ENCODE measurements at places on chromosomes 13 and 19. TPM values are rescaled to one million over a fixed set of nuclear protein-coding genes. Genes with fewer than 3 reads are reported as not detected.

ACP7 gene
- 0.05 TPM for total RNA-seq

- no peak for DNase-seq
Observed at GRCh38 chr13:66977161-66977560, 253.0 kb downstream of the PCDH9 start.

DNA sequence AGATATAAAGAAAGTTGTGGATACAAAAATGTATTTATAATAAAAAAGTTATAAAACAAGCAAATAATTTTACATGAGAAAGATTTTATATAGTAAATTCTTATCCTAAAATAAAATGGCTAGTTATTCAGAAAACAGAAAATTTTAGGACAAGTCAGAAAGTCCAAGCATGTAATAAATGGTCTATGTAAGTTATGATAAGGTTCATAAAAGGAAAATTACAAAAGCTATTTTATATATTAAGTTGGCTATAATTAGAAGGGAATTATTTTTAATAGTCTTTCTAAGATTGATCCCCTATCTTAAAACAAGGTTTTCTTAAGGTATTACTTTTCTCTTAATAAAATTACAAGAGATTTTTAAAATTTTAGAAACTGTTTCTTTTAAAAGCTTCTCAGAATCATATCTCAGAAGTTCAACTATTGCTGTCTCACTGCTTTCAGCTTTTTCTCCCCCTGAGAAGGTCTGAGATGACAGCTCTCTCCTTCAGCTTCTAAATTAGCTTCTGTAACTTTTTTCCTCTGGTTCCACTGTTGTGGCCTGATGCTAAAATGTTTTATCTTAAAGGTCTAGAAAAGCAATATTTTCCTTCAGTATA is 8.7 kb downstream of the CCDC169 start:
- DNase-seq: no peak

- DNase-seq: no peak
Observed at GRCh38 chr19:21850656-21851255, 14.8 kb upstream of the ZNF43 start.

DNA sequence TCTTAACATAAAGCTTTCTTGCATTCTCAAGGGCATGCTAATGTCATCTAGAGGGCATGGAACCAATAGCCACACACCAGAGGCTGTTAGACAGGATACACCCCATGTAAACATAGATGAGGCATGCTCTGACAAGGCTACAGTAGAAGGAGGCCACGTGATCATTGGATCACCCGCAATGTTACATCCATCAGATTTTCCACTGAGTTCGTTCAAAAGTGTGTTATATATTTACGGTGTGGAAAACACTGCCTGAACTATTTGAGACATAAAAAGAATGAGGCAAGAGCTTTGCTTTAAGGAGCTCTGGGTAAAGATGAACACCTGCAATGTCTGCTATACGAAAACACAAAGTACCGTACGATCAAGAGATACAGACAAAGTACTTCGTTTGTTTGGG is 817.5 kb upstream of the SLC10A2 start:
- DNase-seq: peak; percentile 33

LAIR1 gene
- total RNA-seq: not detected

OR10H1 gene
- total RNA-seq: not detected

DNA sequence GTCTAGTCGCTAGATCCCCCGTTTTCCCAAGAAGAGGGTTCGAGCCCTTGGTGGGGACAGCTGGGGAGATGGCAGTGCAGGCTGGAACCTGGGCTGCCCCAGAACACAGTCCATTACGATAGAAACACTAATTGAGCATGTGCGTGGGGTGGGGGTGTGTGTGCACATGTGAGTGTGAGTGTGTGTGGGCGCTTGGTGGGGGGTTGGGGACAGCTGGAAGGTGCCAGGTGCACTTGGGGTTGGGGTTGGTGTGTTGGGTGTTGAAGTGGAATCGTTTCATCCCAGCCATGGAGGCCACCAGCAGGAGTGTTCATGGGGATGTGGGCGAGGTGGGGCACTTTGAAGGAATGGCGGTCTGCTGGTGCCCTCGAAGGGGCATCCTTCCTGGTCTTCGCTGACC is 18.1 kb upstream of the NPAS1 start:
- DNase-seq: no peak

CD22 gene
- total RNA-seq: 4.4 TPM

DNA sequence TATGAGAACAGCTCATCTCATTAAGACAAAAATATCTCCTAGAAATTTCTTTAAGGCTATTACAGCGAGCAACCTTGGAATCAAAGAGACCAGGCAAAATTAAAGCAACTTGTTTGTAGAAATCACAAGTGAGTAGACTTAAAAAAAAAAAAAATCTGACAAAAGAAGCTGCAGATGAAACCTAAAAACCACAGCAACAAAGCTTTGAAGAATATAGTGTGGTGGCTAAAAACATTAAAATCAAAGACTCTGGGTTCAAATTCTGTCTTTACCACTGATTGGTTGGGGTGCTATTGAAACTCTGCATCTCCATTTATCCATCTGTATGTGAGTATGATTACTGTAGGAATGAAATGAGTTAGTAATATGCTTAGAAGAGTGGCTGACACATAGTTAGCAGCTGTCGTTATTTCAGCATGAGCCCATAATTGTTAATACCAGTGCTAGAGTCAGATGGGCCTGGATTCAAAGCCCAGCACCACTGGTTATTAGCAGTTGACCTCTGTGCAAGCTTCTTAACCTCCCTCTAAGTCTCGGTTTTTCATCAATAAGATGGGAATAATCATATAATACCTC is 157.6 kb downstream of the FOXO1 start:
- DNase-seq: no peak

GRCh38 chr19:3750211-3750610 is 11.3 kb downstream of the APBA3 start:
- DNase-seq: no peak

- no peak for DNase-seq
Observed at GRCh38 chr19:41894350-41894749, 11.4 kb downstream of the ARHGEF1 start.

GRCh38 chr19:10288662-10289166 is 1.0 kb upstream of the ICAM5 start:
- peak; percentile 69 for DNase-seq

GRCh38 chr13:42875475-42876269 is 94.3 kb downstream of the FAM216B start:
- peak; percentile 82 for DNase-seq

CCDC70 gene
- not detected for total RNA-seq

GRCh38 chr13:31015199-31015598 is 82.7 kb downstream of the TEX26 start:
- DNase-seq: no peak

DNA sequence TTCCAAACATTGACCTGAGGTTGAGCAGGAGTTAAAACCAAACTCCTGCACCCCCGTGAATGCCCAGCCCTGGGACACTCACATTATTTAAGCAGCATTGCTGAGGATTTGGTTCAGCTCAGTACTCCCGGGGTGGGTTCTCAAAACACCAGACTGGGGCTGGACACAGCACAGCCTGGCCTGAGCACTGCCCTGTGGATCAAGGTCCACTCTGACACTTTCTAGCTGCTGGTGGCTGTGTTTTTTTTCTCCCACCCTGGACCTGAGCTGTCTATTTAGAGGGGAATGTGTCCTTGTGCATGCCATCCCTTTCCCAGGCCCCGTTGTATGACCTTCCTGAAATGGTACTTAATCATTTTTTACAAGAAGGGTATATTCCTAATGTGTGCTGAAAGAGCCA is 94.7 kb upstream of the GJB6 start:
- no peak for DNase-seq

DNA sequence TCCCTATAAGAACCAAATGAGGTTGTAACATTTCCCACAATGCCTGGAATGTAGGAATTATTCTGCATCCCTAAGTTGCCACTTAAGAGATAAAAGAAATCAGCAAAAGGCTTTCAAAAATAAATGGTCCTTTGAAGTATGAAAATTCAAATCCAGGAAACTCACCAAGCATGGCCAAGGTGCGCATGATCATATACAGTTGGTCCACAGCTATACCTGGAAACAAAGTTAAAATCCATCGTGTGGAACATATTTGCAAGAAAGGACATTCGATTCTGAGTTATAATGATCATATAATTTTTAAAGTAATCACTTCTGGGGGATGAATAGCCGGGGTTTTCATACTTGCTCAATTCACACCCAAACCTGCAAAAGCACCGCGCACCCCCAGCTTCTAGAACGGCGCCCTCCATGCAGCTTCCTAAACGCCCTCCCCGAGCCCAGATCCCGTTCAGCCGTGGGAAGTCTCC is 525 bp downstream of the CARS2 start:
- no peak for DNase-seq

DNA sequence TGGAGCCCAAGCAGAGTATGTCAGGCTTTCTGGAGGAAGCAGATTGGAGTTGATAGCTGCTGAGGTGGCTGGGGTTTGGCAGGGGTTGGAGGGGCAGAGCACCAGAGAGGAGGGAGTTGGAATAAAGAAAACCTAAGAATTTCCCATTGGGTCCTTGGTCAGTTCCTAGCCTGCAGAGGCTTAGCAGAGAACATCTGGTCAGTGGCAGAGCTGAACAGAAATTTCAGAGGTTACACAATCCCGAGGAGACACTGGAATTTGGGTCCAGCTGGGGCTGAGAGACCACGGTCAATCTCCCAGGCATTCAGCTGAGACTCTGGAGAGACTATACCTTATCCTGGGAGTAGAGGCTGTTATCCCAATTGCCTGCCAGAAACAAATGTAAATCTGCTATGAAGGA is 84.4 kb downstream of the DPY19L3 start:
- DNase-seq: no peak

DNA sequence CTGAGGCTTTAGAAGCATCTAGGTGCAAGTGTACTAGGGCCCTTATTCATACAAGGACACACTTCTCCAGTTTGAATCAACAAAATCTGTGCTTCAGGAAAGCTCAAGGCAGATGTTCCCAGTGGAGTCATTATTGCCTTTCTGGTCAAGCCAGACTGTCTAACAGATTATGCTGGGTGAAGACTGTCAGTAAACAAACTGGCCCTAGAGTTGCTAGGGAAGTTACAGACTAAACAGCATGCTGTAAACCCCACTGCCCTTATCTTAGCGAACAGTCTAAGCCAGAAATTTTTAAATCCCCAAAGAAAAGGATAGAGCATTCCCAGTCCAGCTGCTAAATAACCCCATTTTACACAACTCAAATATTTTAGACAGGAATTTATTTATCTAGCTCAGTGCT is 1701.3 kb upstream of the PRR20A start:
- DNase-seq: no peak

STAP2 gene
- total RNA-seq: 3.1 TPM

TGDS gene
- total RNA-seq: 57.0 TPM

GRCh38 chr19:47674548-47674947 is 38.7 kb upstream of the EHD2 start:
- DNase-seq: no peak

DNA sequence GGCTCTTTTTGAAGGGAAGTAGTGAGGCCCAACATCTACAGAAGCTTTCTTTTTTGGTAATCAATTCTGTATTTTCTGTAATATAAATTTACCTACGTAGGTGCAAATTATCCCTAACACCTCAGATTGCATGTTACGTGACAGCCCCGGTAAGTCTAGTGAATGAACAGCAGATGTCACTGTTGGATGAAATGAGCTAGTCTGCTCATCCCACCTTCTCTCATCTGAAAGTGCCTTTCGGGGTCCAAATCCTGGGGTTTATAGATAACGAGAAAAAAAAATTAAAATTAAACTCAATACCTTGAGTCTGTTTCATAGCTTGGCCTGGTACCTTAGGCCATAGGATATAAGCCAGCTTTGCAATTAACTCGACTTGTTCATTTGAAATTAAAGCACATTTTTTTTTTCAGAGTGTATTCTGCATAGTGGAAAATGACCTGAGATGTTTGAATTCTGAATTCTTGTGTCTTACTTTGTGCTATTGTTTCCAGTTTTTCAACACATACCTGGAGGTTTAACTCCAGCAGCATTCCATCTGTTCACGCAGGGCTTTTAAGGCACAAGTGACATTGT is 548.2 kb downstream of the GPC5 start:
- peak; percentile 55 for DNase-seq

- DNase-seq: no peak
Observed at GRCh38 chr13:48220592-48220980, 12.4 kb upstream of the ITM2B start.

ZNF20 gene
- 5.4 TPM for total RNA-seq

DNA sequence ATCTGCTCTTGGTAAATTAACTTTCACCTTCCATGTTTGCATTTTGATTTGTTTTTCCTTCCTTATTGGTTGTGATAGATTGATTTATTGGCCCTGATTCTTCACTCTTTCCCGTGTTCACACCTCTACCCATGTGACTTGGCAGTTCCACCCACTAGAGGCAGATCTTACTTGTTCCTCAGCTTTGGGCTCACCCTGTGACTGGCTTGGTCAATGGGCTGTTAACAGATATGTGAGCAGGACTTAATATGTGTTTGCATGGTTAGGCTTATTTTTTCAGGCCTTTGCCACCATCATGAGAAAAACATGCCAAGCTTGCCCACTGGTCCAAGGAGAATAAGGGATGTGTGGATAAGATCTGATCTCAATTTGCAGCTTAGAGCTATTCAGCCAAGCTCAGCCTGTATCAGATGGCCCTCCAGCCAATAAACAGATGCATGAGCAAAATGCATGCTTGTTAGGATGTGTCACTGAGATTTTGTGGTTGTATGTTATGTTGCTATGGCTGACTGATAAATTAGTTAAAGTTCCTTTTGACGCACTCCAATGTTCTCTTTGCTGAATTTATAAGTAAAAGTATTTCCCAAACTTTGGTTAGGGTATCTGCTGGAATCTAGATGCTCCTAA is 48.0 kb downstream of the RGCC start:
- no peak for DNase-seq

DNA sequence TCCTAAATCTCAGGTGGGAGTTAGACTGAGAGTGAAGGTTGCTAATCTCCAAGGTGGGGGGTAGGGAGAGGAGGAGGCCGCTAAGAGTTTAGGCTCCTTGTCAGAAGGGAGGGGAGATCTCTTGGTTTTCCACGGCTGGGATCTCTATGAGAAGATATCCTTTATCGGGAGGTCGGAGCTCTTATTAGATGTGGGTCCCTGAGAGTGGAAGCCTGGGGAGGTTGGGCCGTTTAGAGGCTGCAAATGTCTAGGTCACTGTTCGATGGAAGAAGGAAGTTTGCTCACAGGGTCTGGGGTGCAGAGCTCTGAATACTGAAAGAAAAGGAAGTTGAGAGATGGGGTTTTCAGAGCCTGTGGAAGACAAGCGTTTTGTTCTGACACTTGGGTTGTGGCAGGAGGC is 3.8 kb downstream of the MYADM start:
- no peak for DNase-seq

C19orf38 gene
- 0.71 TPM for total RNA-seq

RASAL3 gene
- not detected for total RNA-seq

GRCh38 chr19:50486823-50487515 is 10.3 kb upstream of the GARIN5A start:
- DNase-seq: peak; percentile 69

- DNase-seq: no peak
Observed at GRCh38 chr19:28444362-28444761, 768.6 kb downstream of the UQCRFS1 start.

CYP2A7 gene
- total RNA-seq: not detected

KL gene
- not detected for total RNA-seq

MAU2 gene
- 17.4 TPM for total RNA-seq

MEDAG gene
- not detected for total RNA-seq

SIGLEC14 gene
- not detected for total RNA-seq

DNA sequence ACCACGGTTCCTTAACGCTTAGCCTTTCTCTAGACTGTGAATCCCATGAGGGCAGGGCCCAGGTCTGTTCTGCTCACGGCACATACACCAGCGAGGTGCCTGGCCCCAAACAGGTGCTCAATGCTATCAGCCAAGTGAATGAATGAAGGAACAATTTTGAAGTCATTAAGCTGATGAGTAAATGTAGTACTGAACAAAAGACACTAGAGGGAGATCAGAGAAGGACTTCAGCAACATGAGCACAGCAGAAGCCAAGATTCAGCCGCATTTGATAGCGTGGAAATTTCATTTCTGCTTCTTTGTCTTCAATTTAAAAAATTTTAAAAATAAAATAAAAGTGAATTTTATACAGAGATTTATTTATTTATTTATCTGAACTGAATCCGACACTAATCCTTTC is 20.1 kb upstream of the MYO16 start:
- DNase-seq: peak; percentile 65
